ENCODE measurements at places on chromosomes 7 and 10.

DNA sequence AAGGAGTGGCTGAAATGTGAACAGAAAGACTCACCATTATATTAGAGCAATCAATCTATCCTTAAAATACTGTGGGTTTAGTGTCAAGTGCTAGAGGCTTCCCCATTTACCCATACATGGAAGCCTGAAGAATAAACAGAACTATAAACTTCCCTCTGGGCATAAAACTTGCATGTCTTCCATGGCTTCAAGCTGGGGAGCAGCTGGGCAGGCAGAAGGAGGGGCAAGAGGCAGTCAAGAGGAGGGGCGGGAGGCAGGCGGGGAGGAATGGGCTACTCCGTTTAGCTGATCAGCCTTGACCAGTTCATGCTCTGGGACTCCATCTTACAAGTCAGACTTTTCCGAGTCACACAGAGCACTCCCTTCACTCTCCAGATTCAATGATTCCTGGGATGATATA is 3.5 kb upstream of the PRSS1 start:
- no peak for DNase-seq

GRCh38 chr10:132687181-132687892 is 98.6 kb downstream of the NKX6-2 start:
- no peak for DNase-seq

DNA sequence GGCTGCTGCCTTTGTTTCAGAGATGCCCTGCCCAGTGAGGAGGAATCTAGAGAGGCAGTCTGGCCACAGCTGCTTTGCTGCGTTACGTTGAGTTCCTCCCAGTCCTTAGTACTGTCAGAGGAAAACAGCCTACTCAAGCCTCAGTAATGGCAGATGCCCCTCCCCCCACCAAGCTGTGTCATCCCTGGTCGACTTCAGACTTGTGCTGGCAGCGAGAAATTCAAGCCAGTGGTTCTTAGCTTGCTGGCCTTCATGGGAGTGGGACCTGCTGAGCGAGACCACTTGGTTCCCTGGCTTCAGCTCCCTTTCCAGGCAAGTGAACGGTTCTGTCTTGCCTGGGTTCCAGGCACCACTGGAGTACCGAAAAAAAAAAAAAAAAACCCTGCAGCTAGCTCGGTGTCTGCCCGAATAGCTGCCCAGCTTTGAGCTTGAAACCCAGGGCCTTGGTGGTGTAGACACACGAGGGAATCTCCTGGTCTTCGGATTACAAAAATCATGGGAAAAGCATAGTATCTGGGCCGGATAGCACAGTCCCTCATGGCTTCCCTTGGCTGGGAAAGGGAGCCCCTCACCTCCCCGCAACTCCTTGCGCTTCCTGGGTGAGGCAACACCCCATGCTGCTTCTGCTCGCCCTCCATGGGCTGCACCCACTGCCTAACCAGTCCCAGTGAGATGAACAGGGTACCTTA is 9.1 kb downstream of the SDHAF3 start:
- DNase-seq = no peak

- no peak for DNase-seq
Observed at GRCh38 chr10:97689559-97690020, 2.5 kb upstream of the AVPI1 start.

DNA sequence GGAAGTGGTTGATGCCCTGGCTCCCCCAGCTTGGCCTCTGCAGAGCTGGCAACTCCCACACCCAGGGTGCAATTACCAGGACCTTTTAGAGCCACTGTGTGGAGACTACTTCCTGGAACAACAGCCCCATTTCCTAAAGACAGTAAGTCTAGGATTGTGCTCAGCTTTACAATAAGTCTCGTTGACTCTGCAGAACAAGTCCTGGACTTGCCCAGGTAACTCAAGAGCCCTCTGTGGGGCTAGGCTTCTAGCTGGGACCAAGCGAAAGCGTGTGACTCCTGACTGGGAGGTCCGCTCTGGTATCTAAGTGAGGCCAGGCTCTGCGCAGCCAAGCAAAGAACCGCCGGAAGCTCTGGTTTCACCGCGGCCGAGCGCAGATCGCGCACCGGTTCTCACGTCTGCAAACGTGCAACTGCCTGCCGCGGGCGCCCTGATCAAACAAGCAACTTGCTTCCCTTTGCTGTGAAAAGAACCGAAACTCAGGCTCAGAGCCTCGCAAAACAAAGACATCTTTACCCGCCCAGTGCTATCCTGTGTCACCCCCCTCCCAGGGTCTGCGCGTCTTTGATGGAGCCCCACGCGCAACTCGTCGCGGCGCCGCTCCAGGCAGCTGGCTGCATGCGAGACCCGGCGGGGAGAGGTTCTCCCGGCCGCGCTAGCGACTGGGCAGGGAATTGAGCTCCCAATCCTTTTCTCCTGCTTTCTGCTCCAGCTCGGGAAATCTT is 4.4 kb upstream of the PDLIM1 start:
- no peak for DNase-seq

Data from HuH-7 (cell line).